HFFc6 (cell line): ENCODE measurements at places on chromosomes 6 and 20. TPM values are rescaled to one million over a fixed set of nuclear protein-coding genes. Genes with fewer than 3 reads are reported as not detected.

DNA sequence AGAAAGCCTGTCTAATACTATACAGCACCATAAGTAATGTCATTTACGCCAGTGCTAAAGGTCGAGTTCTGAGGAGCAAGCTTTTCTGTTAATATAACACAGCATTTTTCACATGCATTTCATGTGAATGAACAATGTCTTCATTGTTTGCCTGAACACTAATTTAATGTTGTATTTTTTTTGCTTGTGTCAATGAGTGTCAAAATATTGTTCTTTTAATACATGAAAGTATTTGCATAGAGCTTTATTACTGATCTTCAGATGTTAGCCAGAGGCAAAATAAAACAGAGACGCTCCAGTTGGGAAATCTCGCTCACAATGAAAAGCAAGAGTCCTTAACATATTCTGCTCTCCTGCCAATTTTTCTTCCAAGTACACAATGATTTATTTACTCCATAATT lies 151.8 kb downstream of the FOXC1 start:
- H3K4me3 ChIP-seq: no peak overlapping the region
- H3K36me3 ChIP-seq: no peaks in the 10 kb centered on the region
- no peak overlapping the region for H3K27ac ChIP-seq

DNA sequence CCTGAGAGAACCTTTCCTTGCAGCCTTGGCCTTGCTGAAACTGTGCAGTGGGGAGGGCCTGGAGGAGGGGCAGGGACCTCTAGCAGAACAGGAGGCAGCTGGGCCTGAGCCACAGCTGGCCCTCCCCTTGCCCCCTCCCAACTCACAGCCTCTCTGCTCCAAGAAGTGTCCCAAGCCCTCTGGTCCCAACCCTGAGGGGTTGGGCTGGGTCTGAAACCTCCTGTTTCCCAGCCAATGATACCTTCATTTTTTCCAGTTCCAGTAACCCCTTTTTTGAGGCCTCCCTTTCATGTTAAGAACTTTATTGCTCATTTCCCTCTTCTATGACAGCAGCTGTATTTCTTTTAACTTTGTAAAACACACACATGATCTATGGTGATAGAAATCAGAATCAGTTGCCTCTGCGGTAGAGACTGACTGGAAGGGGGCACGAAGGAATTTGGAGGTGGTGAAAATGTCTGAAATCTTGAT lies 17.9 kb upstream of the ARMC12 start:
- no peaks in the 10 kb centered on the region for H3K36me3 ChIP-seq
- no peak overlapping the region for H3K27ac ChIP-seq
- H3K4me3 ChIP-seq: no peak overlapping the region
- no peak for DNase-seq

DNA sequence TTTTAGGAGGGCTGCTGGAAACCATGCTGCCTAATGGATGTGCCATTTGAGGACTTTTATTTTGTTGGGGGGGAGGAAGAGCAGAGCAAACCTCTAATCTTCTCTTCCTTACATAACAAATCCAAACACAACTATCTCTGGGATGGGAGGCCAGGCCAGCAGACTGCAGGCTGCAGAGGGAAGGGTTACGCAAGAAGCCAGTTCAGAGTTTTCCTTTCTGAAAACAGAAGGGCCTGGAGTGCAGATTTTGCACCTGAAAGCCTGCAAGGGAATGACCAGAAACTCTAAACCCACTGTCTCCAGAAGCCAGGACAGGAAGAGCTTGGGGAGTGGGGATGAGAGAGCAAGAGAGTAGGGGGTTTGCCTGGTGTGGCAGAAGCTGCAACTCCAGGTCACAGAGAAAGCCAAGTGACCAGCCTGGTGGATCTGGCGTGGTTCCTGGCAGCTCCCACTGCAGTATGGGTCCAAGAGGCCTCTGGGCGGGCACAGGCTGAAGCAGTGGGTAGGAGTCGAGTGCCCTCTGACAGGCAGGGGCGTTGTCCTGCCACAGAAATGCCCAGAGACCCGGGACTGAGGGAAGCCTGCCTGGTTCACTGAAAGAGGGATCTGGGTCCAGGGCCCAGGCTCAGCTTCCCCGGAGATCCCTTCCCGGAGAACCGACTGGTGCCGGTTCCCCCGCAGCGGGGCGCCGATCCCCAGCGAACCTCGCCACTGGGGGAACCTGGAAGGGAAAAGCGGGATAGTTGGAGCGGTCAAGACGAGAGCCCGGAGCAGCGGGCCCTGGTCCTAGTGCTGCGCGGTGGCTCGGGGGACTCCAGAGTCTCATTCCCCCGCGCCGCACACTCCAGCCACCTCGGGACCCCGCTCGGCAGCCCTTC lies 6.7 kb downstream of the MAFB start:
- H3K4me3 ChIP-seq: no peak overlapping the region
- DNase-seq: no peak

GRCh38 chr6:22722913-22723312 lies 153.5 kb downstream of the HDGFL1 start:
- no peaks in the 10 kb centered on the region for H3K4me1 ChIP-seq
- H3K27me3 ChIP-seq: no peaks in the 10 kb centered on the region
- H3K36me3 ChIP-seq: no peaks in the 10 kb centered on the region
- H3K4me3 ChIP-seq: no peak overlapping the region
- DNase-seq: no peak

- H3K27me3 ChIP-seq: peaks cover 9% of the 10 kb centered on the region; the same call in 1 of the 2 replicates
- no peak for DNase-seq
- H3K4me1 ChIP-seq: no peaks in the 10 kb centered on the region
- H3K27ac ChIP-seq: no peak overlapping the region
- H3K36me3 ChIP-seq: no peaks in the 10 kb centered on the region
- no peak overlapping the region for H3K4me3 ChIP-seq
Measured at GRCh38 chr6:138017166-138017757, 90.0 kb downstream of the PERP start.

DNA sequence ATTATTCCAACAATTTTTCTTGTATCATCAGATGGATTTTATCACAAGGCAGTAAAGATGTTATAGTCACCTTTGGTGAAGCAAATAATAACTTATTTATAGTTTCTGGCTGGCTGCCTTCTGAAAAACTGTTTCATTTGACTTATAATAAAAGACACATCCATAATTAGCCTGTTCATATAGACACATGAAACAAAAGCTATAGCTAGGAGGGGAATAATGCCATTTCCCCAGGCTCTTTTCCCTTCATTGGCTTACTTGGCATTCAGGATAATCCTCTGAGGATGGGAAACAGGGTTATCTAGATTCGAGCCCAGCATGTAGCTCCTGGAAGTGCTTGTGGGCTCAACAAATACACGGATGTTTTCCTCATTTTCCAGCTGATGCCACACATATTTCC lies 17.5 kb downstream of the MMP24 start:
- H3K4me1 ChIP-seq: peaks cover 16% of the 10 kb centered on the region; the same call in 1 of the 2 replicates
- no peak for DNase-seq
- H3K36me3 ChIP-seq: no peaks in the 10 kb centered on the region
- H3K27ac ChIP-seq: no peak overlapping the region
- no peak overlapping the region for H3K4me3 ChIP-seq

GRCh38 chr6:6543181-6543879 lies 45.2 kb upstream of the LY86 start:
- H3K36me3 ChIP-seq: no peaks in the 10 kb centered on the region
- H3K27ac ChIP-seq: no peak overlapping the region
- no peak for DNase-seq
- no peak overlapping the region for H3K4me3 ChIP-seq
- H3K4me1 ChIP-seq: no peaks in the 10 kb centered on the region
- peaks cover 5% of the 10 kb centered on the region; the same call in 1 of the 2 replicates for H3K27me3 ChIP-seq

DNA sequence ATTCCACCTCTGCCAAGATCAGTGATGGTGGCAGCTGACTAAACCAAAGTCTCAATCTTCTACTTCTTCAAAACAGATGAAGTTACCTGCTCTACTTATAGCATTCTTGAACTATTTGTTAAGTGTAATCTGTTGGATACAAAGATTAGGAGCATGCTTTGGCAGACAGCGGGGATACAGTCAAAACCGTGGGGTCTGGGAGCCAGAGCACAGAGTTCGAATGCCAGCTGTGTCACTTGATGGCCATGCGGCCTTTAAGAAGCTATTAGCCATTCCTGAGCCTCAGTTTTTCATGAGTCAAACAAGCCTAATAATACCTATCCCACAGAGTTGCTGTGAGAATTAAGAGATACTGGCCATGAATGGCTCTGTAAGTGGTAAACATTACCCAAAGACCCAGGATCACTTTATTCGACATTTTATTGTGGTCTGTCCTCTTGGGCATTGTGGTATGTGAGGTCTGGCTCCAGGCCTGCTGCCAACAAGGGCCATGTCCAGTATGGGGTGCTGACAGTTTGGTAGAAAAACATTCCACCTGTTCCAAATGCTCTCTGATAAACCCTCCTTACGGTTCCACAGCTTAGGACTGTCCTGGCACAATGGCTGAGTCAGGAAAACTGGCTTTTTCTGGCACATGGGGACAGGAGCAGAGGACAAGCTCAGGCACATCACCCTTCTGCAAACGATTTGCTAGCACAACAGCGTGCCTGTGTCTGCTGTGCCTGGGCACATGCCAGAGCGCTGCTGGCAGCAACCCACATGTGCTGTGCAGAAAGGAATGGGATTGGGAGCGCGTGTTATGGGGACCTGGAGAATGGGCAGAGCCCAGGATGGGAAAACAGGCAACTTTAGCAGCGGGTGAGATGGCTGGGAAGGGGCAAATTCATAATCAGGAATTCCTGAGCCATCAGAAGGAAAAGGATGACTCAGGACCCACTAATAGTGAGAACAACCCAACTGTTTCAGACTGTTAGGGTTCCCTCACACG lies 15.7 kb upstream of the FAM83C start:
- H3K27me3 ChIP-seq: no peaks in the 10 kb centered on the region
- H3K36me3 ChIP-seq: peaks cover 24% of the 10 kb centered on the region; the same call in 1 of the 2 replicates
- DNase-seq: peak; percentile 75
- peak overlapping the region; percentile 93 for H3K27ac ChIP-seq
- peak overlapping the region; percentile 51 for H3K4me3 ChIP-seq

DNA sequence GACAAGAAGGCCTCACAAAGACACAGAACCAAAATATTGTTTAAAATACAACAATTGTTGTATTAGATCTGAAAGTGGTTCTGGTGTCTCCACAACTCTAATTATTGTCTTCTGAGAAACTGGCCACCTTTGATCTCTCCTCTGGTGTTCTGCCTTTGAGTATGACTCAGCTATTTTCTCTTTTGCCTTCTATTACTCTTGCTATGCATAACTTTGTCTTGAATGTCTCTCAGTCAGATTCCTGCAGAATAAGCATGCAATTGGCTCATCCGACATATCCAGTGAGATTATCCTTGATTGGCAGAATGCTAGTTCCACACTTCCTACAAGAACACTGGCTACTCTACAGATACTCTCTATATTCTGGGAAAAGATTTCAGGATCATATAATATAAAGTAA lies 14.3 kb upstream of the EPM2A start:
- no peaks in the 10 kb centered on the region for H3K27me3 ChIP-seq
- H3K36me3 ChIP-seq: peaks cover 11% of the 10 kb centered on the region; the same call in 1 of the 2 replicates
- H3K27ac ChIP-seq: peak overlapping the region; percentile 92
- H3K4me3 ChIP-seq: peak overlapping the region; percentile 39

GRCh38 chr20:63226042-63226943 lies 9.4 kb upstream of the BIRC7 start:
- peaks cover 8% of the 10 kb centered on the region for H3K27me3 ChIP-seq
- DNase-seq: no peak
- H3K27ac ChIP-seq: no peak overlapping the region
- no peaks in the 10 kb centered on the region for H3K36me3 ChIP-seq

DNA sequence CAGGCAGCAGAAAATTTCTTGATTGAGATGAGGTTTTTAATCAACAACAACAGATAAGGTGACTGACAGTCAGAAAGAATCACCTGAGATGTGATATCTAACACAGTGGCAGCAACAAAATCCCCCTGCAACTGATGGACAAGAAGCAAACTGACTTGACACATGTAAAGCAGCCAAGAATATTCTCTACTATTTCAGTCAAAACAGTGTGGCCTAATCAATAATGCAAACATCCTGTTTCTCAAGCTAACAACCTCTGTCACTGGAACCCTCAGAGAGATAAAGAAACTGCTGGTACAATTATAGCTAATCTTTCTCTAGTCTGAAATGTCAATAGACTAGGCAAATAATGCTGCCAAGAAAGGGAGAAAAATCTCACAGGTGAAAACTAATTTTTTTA lies 4.6 kb upstream of the CGA start:
- H3K27me3 ChIP-seq: no peaks in the 10 kb centered on the region
- peaks cover 44% of the 10 kb centered on the region for H3K4me1 ChIP-seq
- no peak overlapping the region; the same call in 1 of the 2 replicates for H3K4me3 ChIP-seq

- no peak overlapping the region for H3K4me3 ChIP-seq
- H3K36me3 ChIP-seq: peaks cover 32% of the 10 kb centered on the region
- DNase-seq: no peak
- H3K4me1 ChIP-seq: 0 out of 2 replicates have a peak, but pooled peaks cover 5% of the 10 kb centered on the region
Measured at GRCh38 chr20:63602321-63602720, 24.6 kb downstream of the GMEB2 start.

DNA sequence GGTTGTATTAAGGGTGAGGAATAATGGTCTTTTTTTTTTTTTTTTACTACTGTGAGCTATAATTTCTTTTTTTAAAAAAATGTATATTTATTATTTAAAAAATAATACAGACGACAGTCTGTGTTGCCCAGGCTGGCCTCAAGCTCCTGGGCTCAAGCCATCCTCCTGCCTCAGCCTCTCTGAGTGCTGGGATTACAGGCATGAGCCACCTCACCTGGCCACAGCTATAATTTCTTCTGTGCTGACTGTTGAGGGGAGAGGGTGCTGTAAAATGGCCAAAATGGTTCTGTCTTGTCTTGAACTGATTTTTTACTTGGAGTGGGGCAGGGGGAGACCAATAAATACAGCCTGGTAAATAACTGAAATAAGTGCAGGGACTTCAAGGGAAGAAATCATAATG lies 3.6 kb downstream of the SRSF3 start:
- peaks cover 21% of the 10 kb centered on the region for H3K27me3 ChIP-seq
- peaks cover 79% of the 10 kb centered on the region for H3K36me3 ChIP-seq
- H3K27ac ChIP-seq: peak overlapping the region; percentile 75
- no peak for DNase-seq
- H3K4me1 ChIP-seq: peaks cover 68% of the 10 kb centered on the region

DNA sequence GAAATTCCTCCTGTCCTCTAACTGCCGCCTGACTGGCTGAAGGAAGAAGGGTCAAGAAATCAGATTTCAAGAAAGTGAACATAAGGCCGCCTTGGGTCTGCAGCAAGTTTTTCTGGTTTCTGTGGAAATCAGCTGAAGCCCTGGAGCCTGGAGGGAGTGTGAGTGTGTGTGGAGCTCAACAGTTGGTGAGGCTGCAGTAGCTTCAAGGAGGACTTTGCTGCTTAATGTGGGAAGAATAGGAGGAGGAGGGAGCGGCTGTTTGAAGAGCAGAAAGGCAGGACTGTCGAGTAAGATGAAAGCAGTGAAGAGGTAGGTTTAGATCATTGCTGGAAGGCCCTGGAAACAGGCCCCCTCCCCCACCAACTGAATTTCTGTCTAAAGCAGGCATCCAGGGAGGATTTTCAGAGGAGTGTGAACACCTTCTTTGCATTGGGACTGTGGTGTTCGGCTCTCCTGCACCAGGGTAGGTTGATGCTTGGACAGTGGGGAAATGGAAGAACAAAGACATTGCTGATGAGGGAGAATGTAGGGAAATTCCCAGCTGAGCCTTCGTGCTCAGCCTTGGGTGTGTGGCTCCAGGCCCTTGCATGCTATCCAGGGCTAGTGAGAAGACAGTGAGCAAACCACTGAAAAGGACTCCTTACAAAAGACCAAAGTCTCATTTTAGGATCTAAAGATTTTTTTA lies 79.5 kb upstream of the VSTM2L start:
- 0 out of 2 replicates have a peak overlapping the region, but pooled peaks have one; percentile 82 for H3K4me3 ChIP-seq
- H3K4me1 ChIP-seq: peaks cover 42% of the 10 kb centered on the region
- DNase-seq: no peak
- H3K27ac ChIP-seq: peak overlapping the region; percentile 98
- H3K27me3 ChIP-seq: no peaks in the 10 kb centered on the region

GABBR1 gene
- total RNA-seq: 14.5 to 17.9 TPM (median 15.0 TPM) in 3 replicates

ASIP gene
- total RNA-seq: not detected in 3 replicates

KCNK16 gene
- total RNA-seq: not detected in 3 replicates

CST4 gene
- total RNA-seq: not detected in 2 replicates

FAM184A gene
- 0.13 TPM in 1 of 3 replicates, not detected in the others for total RNA-seq

LPIN3 gene
- 12.0 and 13.9 TPM in 2 replicates for total RNA-seq

TOX2 gene
- total RNA-seq: 42.3 to 62.4 TPM (median 59.4 TPM) in 3 replicates
